CD4-positive, CD25-positive, alpha-beta regulatory T cell (primary cell): ENCODE measurements at places on chromosomes 11 and 22.

DNA sequence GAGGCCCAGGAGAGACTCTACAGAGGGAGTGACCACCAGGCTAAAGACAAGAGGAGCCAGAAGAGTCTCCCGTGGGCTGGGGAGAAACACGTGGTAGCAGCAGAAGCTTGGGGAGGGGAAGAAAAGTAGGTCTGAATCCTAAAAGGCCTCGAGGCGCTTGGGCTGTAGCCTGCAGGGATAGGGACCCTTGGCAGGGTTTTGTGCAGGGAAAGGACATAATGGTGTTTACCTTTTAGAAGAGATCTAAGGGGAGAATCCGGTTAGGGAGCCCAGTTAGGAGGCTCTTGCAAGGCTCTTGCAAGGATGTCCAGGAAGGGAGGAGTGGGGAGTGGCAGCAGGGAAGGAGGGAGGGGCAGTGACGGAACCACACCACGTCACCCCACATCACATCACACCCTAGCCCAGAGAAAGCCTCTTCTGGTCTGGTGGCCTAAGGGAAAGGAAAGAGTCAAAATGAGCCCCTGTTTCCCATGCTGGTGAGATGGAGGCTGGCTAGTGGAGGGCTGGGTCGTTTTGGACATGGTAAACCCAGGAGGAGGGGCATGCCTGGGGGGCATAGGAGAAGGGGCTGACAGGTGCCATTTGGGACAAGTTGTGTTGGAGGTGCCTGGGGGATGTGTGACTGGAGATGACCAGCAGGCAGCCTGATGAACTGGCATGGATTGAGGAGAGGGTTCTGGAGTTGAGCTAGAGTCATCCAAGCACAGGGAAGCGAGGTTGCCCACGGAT is 6.2 kb upstream of the FAM83F start:
- H3K4me3 ChIP-seq: no peak overlapping the region
- no peak overlapping the region for H3K27ac ChIP-seq
- peaks cover under 1% of the 10 kb centered on the region for H3K4me1 ChIP-seq
- H3K36me3 ChIP-seq: no peaks in the 10 kb centered on the region
- H3K27me3 ChIP-seq: peaks cover 4% of the 10 kb centered on the region

DNA sequence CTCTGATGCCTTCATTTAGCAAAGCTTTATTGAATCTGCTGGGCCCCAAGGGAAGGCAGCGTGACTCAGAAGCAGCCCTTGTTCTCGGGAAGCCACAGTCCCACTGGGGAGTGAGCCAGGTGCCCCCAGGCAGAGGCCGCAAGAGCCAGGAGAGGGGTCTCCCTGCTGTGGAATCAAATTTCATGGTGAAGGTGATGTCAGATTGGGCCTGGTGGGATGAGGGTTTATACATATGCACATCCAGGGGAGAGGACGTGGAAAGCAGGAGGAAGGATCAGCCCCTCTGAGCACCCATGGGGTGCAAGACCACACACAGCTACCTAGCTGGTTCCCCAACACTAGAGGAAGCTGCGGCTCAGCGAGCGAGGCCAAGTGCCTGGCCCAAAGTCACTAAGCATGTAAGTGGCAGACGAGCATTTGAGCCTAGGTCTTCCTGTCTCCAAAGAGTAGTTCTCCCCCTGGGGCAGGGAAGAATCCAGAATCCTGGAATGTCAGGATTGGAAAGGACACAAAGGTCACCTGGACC is 2.0 kb downstream of the SYNGR1 start:
- H3K4me1 ChIP-seq: peaks cover 8% of the 10 kb centered on the region
- no peak overlapping the region for H3K27ac ChIP-seq

DNA sequence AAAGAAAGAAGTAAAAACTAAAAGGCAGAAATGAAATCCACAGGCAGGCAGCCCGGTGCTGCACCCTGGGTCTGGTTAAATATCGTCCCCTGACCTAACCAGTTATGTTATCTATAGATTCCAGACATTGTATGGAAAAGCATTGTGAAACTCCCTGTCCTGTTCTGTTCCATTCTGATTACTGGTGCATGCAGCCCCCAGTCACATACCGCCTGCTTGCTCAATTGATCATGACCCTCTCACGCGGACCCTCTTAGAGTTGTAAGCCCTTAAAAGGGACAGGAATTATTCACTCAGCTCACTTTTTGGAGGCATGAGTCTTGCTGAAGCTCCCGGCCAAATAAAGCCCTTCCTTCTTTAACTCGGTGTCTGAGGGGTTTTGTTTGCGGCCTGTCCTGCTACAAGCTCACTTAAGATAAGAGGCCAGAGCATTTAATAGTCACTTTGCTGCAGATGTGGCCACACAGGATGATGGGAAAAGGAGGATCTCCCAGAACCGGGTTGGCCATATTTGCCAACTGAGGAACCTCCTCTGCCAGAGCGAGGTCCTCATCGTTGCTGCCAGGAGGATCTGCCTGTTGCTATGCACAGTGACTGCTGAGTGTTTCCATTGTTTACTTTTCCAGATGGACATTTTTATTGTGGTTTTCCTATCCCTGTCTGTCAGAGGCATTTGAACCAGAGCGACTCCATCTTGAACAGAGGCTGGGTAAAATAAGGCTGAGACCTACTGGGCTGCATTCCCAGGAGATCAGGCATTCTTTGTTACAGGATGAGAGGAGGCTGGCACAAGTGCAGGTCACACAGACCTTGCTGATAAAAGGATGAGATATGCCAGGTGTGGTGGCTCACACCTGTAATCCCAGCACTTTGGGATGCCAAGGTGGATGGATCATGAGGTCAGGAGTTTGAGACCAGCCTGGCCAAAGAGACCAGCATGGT is 10.2 kb downstream of the C11orf96 start:
- no peaks in the 10 kb centered on the region for H3K36me3 ChIP-seq
- H3K27ac ChIP-seq: no peak overlapping the region
- no peaks in the 10 kb centered on the region for H3K4me1 ChIP-seq
- no peak overlapping the region for H3K4me3 ChIP-seq
- H3K27me3 ChIP-seq: peaks cover 3% of the 10 kb centered on the region

GRCh38 chr22:23193882-23194281 is 13.6 kb downstream of the BCR start:
- H3K27ac ChIP-seq: no peak overlapping the region
- no peaks in the 10 kb centered on the region for H3K27me3 ChIP-seq
- no peak overlapping the region for H3K4me3 ChIP-seq

DNA sequence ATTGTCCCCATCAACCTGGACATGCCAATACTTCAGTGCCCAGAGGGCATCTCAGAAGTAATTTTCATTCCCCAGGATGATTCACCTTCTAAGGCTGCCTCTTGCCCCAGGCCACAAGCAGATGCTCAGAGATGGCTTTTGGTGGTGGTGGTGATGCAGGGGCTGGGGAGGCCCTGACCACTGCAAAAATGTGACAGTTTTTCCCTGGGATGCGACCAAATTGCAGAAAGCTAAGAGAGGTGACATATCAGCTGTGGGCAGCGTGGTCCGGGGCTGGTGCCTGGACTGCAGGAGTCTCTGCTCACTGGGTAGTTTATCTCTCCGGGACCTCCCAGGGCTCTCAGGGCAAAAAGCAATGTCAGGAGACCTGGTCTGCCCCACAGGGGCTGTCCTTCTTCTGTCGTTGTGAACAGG is 39.7 kb upstream of the ACCSL start:
- DNase-seq: no peak
- no peak overlapping the region for H3K27ac ChIP-seq
- no peaks in the 10 kb centered on the region for H3K36me3 ChIP-seq
- H3K4me1 ChIP-seq: no peaks in the 10 kb centered on the region

DNA sequence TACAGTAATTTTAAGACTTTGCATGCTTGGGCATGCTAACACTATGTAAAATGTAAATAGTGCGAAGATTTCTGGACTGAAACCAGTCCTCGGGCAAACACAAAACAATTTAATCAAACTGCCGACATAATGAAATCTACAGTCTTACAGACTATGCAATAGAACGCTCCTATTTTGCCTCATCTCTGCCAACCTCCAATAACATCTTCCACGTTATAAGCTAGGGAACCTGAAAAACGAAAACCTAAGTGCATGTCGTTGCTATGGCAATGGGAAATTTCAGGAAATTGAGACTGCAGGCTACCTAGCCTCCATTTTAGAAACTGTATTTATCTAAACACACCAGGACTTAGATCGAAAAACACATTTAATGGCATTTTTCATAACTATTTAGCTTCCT is 1.1 kb downstream of the CSTF3 start:
- H3K4me1 ChIP-seq: peaks cover 44% of the 10 kb centered on the region
- H3K27me3 ChIP-seq: no peaks in the 10 kb centered on the region
- H3K36me3 ChIP-seq: no peaks in the 10 kb centered on the region
- no peak overlapping the region for H3K27ac ChIP-seq
- DNase-seq: no peak

- no peaks in the 10 kb centered on the region for H3K36me3 ChIP-seq
- H3K4me1 ChIP-seq: peaks cover 20% of the 10 kb centered on the region
- DNase-seq: no peak
- H3K27ac ChIP-seq: peak overlapping the region; percentile 96
- no peaks in the 10 kb centered on the region for H3K27me3 ChIP-seq
- H3K4me3 ChIP-seq: peak overlapping the region; percentile 88
Measured at GRCh38 chr11:74493791-74494630, 487 bp upstream of the LIPT2 start.

GRCh38 chr11:71130106-71130505 is 122.3 kb downstream of the SHANK2 start:
- no peak overlapping the region for H3K4me3 ChIP-seq
- no peaks in the 10 kb centered on the region for H3K4me1 ChIP-seq
- H3K36me3 ChIP-seq: no peaks in the 10 kb centered on the region
- no peaks in the 10 kb centered on the region for H3K27me3 ChIP-seq
- H3K27ac ChIP-seq: no peak overlapping the region

- peaks cover 45% of the 10 kb centered on the region for H3K4me1 ChIP-seq
- no peaks in the 10 kb centered on the region for H3K27me3 ChIP-seq
- peak; percentile 55 for DNase-seq
- peak overlapping the region; percentile 88 for H3K27ac ChIP-seq
- peak overlapping the region; percentile 86 for H3K4me3 ChIP-seq
Measured at GRCh38 chr22:38316364-38317121, 690 bp downstream of the CSNK1E start.

- H3K36me3 ChIP-seq: no peaks in the 10 kb centered on the region
- H3K27me3 ChIP-seq: no peaks in the 10 kb centered on the region
- H3K4me3 ChIP-seq: no peak overlapping the region
- no peak for DNase-seq
- H3K27ac ChIP-seq: no peak overlapping the region
- no peaks in the 10 kb centered on the region for H3K4me1 ChIP-seq
Measured at GRCh38 chr11:106733635-106734034, 284.6 kb downstream of the GUCY1A2 start.

GRCh38 chr22:37218771-37219411 is 6.6 kb upstream of the SSTR3 start:
- H3K27ac ChIP-seq: peak overlapping the region; percentile 87
- peak; percentile 93 for DNase-seq
- peak overlapping the region; percentile 82 for H3K4me3 ChIP-seq
- no peaks in the 10 kb centered on the region for H3K27me3 ChIP-seq
- H3K36me3 ChIP-seq: peaks cover 3% of the 10 kb centered on the region

- peaks cover 15% of the 10 kb centered on the region for H3K36me3 ChIP-seq
- H3K4me1 ChIP-seq: no peaks in the 10 kb centered on the region
- DNase-seq: no peak
- H3K27me3 ChIP-seq: no peaks in the 10 kb centered on the region
Measured at GRCh38 chr11:118547132-118547531, 16.1 kb downstream of the TMEM25 start.

GRCh38 chr11:68878022-68878421 is 25.6 kb downstream of the MRPL21 start:
- H3K36me3 ChIP-seq: no peaks in the 10 kb centered on the region
- H3K27me3 ChIP-seq: no peaks in the 10 kb centered on the region
- no peak overlapping the region for H3K27ac ChIP-seq
- H3K4me3 ChIP-seq: no peak overlapping the region
- no peak for DNase-seq

GRCh38 chr11:117766576-117766975 is 30.4 kb downstream of the DSCAML1 start:
- no peaks in the 10 kb centered on the region for H3K4me1 ChIP-seq
- H3K36me3 ChIP-seq: no peaks in the 10 kb centered on the region
- DNase-seq: no peak
- no peak overlapping the region for H3K4me3 ChIP-seq
- no peak overlapping the region for H3K27ac ChIP-seq
- H3K27me3 ChIP-seq: no peaks in the 10 kb centered on the region

GRCh38 chr22:29148036-29148435 is 57.7 kb upstream of the EMID1 start:
- H3K4me1 ChIP-seq: no peaks in the 10 kb centered on the region
- no peaks in the 10 kb centered on the region for H3K36me3 ChIP-seq
- no peak for DNase-seq

DNA sequence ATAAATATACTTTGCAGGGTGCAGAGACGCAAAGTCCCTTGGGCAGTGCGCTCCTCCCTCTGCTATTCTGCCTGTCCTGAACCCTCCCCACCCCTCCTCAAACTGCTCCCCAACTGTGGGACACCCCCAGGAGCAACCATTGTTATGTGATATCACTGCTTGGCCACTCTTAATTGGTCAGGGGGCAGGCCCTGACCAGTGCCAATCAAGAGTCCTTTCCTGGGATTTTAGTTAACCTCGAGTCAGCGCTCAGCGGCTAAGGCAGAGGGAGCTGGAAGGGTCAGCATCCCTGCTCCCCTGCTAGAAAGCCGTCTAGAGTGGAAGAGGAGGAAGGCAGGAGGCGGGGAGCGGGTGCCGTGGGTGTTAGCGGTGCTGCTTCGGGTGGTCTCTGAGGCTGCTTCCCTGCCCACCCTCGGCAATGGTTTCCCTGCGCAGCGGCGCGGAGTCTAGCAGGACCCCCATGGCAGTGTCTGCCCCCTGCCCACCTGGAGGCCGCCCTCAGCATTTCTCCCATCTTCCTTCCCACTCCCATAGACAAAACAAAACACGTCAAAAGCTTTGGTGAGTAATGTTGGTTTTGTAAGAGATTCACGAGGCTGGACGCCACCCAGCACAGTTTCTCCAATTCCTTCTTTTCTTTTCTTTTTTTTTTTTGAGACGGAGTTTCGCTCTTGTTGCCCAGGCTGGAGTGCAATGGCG is 38.4 kb upstream of the A4GALT start:
- no peak overlapping the region for H3K27ac ChIP-seq
- H3K36me3 ChIP-seq: no peaks in the 10 kb centered on the region
- DNase-seq: no peak

- no peaks in the 10 kb centered on the region for H3K4me1 ChIP-seq
- peaks cover 28% of the 10 kb centered on the region for H3K36me3 ChIP-seq
- no peaks in the 10 kb centered on the region for H3K27me3 ChIP-seq
- DNase-seq: no peak
Measured at GRCh38 chr11:74138572-74138971, 32.2 kb downstream of the C2CD3 start.

GRCh38 chr11:117826832-117827231 is 2.3 kb upstream of the FXYD2 start:
- H3K27ac ChIP-seq: no peak overlapping the region
- no peak for DNase-seq
- no peaks in the 10 kb centered on the region for H3K27me3 ChIP-seq
- H3K4me1 ChIP-seq: peaks cover 66% of the 10 kb centered on the region
- no peak overlapping the region for H3K4me3 ChIP-seq

GRCh38 chr11:116457336-116458007 is 315.3 kb downstream of the BUD13 start:
- H3K27ac ChIP-seq: no peak overlapping the region
- no peaks in the 10 kb centered on the region for H3K36me3 ChIP-seq
- DNase-seq: no peak
